ENCODE measurements at places on chromosomes 11 and 22. TPM values are rescaled to one million over a fixed set of nuclear protein-coding genes. Genes with fewer than 3 reads are reported as not detected.
A peak's percentile ranks its signal among the peaks of the same experiment; 100 is the strongest.

GRCh38 chr11:7060868-7061267 lies 27.9 kb upstream of the RBMXL2 start:
- H3K4me3 ChIP-seq, result no peak overlapping the region
- no peaks in the 10 kb centered on the region for H3K27me3 ChIP-seq

GRCh38 chr11:118171269-118172062 lies 5.0 kb downstream of the SCN2B start:
- H3K4me1 ChIP-seq, result peaks cover 2% of the 10 kb centered on the region
- H3K4me3 ChIP-seq, result no peak overlapping the region

- no peak for DNase-seq
- H3K4me1 ChIP-seq, result no peaks in the 10 kb centered on the region
- H3K27ac ChIP-seq, result no peak overlapping the region
- no peak overlapping the region for H3K4me3 ChIP-seq
- H3K36me3 ChIP-seq, result no peaks in the 10 kb centered on the region
Measured at GRCh38 chr11:135043434-135043833, 631.4 kb upstream of the B3GAT1 start.

DNA sequence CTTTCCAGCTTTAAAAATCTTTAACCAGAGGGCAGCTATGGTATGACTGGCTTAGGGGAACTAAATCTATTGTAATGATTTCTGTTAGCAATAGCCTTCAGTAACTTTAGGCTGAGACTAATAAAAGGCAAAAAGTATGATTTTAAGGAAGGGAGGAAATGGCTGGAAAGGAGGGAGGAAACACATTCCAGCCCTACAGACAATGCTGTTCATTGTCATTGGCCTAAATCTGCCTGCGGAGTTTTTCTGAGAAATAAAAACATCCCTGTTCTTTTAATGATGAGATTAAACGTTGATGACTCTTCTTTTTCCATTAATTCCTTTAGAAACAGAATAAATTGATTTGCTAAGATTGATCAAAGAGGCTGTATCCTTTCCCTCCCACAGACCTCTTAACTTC lies 99.6 kb upstream of the GRAMD1B start:
- H3K4me1 ChIP-seq, result no peaks in the 10 kb centered on the region
- H3K4me3 ChIP-seq, result no peak overlapping the region
- no peak for DNase-seq

GRCh38 chr11:43261775-43262174 lies 50.0 kb upstream of the API5 start:
- no peaks in the 10 kb centered on the region for H3K4me1 ChIP-seq
- H3K27ac ChIP-seq, result no peak overlapping the region
- H3K27me3 ChIP-seq, result no peaks in the 10 kb centered on the region
- DNase-seq, result no peak
- no peaks in the 10 kb centered on the region for H3K36me3 ChIP-seq

DNA sequence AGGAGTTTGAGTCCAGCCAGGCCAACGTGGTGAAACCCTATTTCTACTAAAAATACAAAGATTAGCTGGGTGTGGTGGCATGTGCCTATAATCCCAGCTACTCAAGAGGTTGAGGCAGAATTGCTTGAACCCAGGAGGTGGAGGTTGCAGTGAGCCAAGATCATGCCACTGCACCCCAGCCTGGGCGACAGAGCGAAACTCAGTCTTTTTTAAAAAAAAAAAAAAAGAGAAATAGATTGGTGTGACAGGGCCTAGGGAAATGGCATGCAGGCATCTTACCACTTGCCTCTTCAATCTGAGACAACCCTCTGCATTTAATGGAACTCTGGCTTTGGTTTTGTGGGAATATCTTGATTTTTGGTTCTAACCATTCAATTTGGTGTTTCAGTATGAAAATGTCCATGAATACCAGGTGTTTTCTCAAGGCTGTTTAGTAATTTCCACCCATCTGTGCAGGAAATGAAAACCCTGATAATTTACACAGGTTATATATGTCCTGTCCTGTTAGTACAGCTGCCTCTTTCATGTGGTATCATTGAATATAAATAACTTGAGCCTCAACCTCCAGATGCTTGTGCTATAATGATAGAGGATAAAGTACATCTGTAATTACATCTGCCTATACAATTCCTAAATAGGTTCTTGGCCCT lies 8.4 kb downstream of the XBP1 start:
- H3K4me3 ChIP-seq, result no peak overlapping the region
- peaks cover 68% of the 10 kb centered on the region for H3K36me3 ChIP-seq
- peaks cover 63% of the 10 kb centered on the region for H3K4me1 ChIP-seq
- peak overlapping the region; percentile 58 for H3K27ac ChIP-seq
- no peak for DNase-seq

DNA sequence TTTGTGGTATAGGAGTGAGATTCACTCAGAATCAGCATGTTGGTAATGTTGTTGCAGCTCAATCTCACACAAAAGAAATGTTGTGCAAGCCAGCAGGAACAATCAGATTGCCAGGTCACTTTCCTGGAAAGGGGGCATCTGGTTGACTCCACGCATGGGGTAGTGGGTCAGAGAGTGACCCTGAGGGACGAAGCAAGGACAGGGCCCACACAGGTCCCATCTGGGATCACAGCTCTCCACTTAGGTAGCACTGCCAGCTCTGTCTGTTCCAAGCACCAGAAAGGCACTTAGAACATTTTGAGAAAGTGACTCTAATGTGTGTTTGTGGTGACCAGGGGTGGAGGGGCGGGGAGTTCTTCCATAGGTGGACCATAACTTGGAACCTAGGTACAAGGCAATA lies 109.5 kb downstream of the RASSF10 start:
- DNase-seq, result no peak
- H3K4me3 ChIP-seq, result no peak overlapping the region
- no peaks in the 10 kb centered on the region for H3K4me1 ChIP-seq
- H3K27me3 ChIP-seq, result peaks cover 46% of the 10 kb centered on the region
- H3K27ac ChIP-seq, result no peak overlapping the region

DNA sequence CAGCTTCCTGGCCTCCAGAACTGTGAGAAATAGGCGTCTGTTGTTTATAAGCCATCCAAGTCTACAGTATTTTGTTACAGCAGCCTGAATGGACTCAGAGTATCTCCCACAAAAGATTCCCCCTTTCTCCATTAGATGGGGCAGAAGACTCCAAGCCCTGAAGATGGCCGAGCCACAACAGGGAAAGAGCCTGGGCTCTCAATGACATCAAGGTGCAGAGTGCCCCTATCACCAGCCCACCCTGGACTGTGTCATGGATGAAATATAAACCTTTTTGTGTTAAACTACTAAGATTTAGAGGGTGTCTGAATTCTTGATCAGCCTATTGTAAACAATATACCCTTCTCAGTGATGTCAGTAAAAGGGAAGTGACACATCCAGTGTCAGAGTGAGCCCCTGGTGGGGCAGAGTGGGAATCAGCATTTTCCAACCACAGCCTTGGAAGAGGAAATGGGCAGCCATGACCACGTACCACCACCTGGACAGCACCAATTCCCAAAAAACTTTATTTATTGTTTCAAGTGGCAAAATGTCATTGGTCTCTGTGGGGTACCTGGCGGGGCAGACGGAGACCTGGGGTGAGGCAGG lies 25.5 kb downstream of the TNKS1BP1 start:
- H3K27ac ChIP-seq, result no peak overlapping the region
- DNase-seq, result no peak
- no peak overlapping the region for H3K4me3 ChIP-seq

DNA sequence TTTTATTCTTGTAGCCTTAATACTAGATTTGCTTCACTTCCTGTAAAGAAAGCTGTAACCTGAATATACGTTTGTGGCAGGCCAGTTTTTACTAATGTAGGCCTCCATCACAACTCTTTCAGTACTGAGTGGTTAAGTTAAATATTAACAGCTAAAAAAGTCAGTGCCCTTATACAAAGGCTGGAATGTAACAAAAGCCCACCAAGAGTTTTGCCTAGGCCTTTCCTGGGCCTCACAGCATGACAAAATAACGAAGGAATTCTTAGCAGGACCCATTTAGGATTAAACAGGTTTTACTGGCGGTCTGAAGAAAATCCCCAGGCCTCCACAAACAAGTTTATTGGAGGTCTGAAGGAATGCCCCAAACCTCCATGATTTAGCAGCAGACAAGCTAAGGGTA lies 43.7 kb downstream of the PIWIL3 start:
- no peaks in the 10 kb centered on the region for H3K36me3 ChIP-seq
- H3K4me1 ChIP-seq, result no peaks in the 10 kb centered on the region
- H3K4me3 ChIP-seq, result no peak overlapping the region
- H3K27me3 ChIP-seq, result peaks cover 34% of the 10 kb centered on the region
- no peak for DNase-seq

GRCh38 chr22:50271519-50271970 lies 1.4 kb upstream of the MAPK11 start:
- peak; percentile 70 for DNase-seq
- H3K4me3 ChIP-seq, result no peak overlapping the region
- peaks cover 6% of the 10 kb centered on the region for H3K27me3 ChIP-seq
- H3K36me3 ChIP-seq, result no peaks in the 10 kb centered on the region

DNA sequence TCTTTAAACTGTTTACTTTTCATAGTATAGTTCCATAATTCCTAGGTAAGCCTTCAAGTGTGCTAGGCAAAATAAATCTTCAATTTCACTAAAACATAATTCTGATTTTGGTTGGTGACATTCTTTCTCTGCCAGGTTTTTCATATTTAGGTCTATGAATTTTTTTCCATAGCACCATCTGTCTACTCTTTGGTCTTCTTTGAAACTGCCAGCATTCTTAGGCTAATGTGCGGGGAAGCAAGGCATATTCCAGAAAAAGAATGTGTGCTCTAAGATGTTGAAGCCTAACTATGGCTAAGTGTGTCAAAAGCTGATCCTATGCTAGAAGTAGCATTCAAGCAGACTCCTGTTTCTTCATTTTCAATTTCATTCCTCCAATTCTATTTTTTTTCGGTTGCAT lies 213.9 kb upstream of the C11orf87 start:
- H3K4me3 ChIP-seq, result no peak overlapping the region
- no peak overlapping the region for H3K27ac ChIP-seq
- no peaks in the 10 kb centered on the region for H3K27me3 ChIP-seq
- no peak for DNase-seq

GRCh38 chr11:16347928-16348685 lies 8.2 kb downstream of the SOX6 start:
- H3K27me3 ChIP-seq, result no peaks in the 10 kb centered on the region
- no peaks in the 10 kb centered on the region for H3K36me3 ChIP-seq

DNA sequence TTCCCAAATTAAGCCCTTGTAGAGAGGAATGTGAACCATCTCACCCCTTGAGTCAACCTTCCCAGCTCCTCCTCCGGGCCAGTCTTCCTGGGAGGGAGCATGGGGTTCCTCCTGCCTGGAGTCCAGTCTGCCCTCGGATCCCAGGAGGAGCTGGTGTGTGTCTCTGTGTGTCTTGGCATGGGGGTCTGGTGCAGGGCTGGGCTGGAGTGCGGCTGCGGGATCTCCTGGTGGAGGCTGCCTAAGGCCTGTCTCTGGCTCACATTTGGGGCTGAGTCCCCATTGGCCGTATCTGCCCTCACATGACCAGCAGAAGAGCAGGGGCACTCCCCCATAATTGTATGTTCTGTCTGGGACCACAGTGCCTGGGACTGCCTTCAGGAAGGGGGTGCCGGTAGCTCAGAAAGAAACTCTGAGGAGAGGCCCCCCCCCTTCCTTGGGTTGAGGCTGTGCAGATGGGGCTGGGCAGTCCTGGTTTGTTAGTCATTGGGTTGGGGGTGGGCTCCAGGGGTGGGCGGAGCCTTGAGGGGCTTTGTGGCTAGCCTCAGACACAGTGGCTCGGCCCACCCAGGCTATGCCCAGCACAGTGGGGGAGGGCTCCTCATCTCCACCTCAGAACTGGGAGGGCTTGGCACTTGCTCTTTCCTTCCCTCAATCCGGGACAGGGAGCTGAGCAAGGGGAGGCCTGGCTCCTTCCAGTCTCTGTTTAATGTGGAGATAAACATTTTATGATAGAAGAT lies 2.9 kb downstream of the C1QTNF5 start:
- H3K27ac ChIP-seq, result no peak overlapping the region
- H3K36me3 ChIP-seq, result peaks cover 21% of the 10 kb centered on the region
- H3K4me1 ChIP-seq, result peaks cover 66% of the 10 kb centered on the region
- no peak for DNase-seq

DNA sequence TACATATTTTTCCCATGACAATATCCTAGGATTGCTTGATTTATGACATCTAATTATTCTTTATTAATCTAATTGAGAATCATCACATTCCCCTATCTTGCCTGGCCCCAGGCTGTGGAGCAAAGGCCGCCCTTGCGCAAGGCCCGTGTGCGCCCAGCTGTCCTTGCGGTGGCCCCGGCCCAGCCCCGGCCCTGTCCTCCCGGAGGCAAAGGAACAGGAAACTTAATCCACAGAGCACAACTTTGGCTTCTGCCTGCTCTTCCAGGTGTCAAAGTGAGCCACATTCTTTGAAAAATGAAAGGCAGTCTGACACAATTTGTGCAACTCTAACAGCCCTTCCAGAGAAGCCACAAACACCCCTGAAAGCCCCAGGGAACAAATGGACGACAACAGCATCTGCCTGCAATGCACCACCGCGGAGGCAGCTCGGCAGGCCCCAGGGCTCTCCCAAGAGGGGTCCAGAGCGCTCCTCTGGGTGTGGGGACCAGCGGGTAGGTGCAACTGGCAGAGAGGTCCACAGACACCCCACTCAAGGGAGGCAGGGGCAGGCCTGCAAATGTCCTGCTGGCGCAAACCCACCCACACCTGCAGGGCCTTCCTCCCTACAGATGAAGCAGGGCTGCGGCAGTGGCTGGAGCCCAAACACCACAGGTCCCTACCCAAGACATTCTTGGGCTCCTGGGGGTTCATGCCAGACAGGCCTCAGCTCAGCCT lies 30.3 kb downstream of the GNB1L start:
- no peak for DNase-seq
- no peak overlapping the region for H3K27ac ChIP-seq
- H3K36me3 ChIP-seq, result no peaks in the 10 kb centered on the region
- no peak overlapping the region for H3K4me3 ChIP-seq
- H3K4me1 ChIP-seq, result no peaks in the 10 kb centered on the region
- no peaks in the 10 kb centered on the region for H3K27me3 ChIP-seq

ME3 gene
- total RNA-seq, result 0.93 TPM

C22orf42 gene
- not detected for total RNA-seq

ASPHD2 gene
- 12.7 TPM for total RNA-seq

YAP1 gene
- total RNA-seq, result 0.28 TPM

OTOG gene
- not detected for total RNA-seq

CREB3L1 gene
- not detected for total RNA-seq

PNPLA5 gene
- not detected for total RNA-seq

LRRN4CL gene
- total RNA-seq, result 0.18 TPM

TUB gene
- 0.05 TPM for total RNA-seq

KRTAP5-9 gene
- not detected for total RNA-seq
